ENCODE measurements at places on chromosomes 1 and 21. TPM values are rescaled to one million over a fixed set of nuclear protein-coding genes. Genes with fewer than 3 reads are reported as not detected.

The USH2A gene
- not detected for total RNA-seq

The MTHFR gene
- total RNA-seq, result 12.0 TPM

The FHL3 gene
- 0.87 TPM for total RNA-seq

The PROX1 gene
- total RNA-seq, result not detected

The LIN28A gene
- not detected for total RNA-seq

The RYR2 gene
- total RNA-seq, result 1.0 TPM

The PTGFRN gene
- total RNA-seq, result 26.4 TPM

The EFNA3 gene
- 9.1 TPM for total RNA-seq

The NR1I3 gene
- total RNA-seq, result not detected

The ASCL5 gene
- total RNA-seq, result 0.07 TPM

The CENPF gene
- total RNA-seq, result 71.0 TPM

The SIKE1 gene
- 89.6 TPM for total RNA-seq

The IFI44L gene
- 3.7 TPM for total RNA-seq

The FRRS1 gene
- 7.2 TPM for total RNA-seq

The DCDC2B gene
- total RNA-seq, result not detected

The ATP8B2 gene
- 32.6 TPM for total RNA-seq

The KRTAP7-1 gene
- total RNA-seq, result not detected

The ATP1A4 gene
- total RNA-seq, result not detected

The FCRL4 gene
- not detected for total RNA-seq

The ADORA1 gene
- total RNA-seq, result 87.9 TPM

The GPN2 gene
- 16.1 TPM for total RNA-seq

The CCDC30 gene
- 2.6 TPM for total RNA-seq

The RGS16 gene
- total RNA-seq, result not detected

The CFHR1 gene
- not detected for total RNA-seq

The OR2T11 gene
- total RNA-seq, result not detected

The PEAR1 gene
- total RNA-seq, result 5.0 TPM

The PLA2G2D gene
- total RNA-seq, result not detected

The TNFRSF25 gene
- 4.3 TPM for total RNA-seq

The PKP1 gene
- not detected for total RNA-seq

The HORMAD1 gene
- not detected for total RNA-seq

The OR2L2 gene
- not detected for total RNA-seq

The SPRR2A gene
- total RNA-seq, result not detected

The MX2 gene
- 1.2 TPM for total RNA-seq

The FNBP1L gene
- total RNA-seq, result 8.3 TPM

The RGS8 gene
- not detected for total RNA-seq

The SPATA1 gene
- not detected for total RNA-seq

The OTUD7B gene
- total RNA-seq, result 16.5 TPM

The ZMYND12 gene
- total RNA-seq, result 0.68 TPM

The KIF17 gene
- 2.1 TPM for total RNA-seq

The NBPF6 gene
- not detected for total RNA-seq

The OR2T3 gene
- total RNA-seq, result not detected

The PRELP gene
- total RNA-seq, result not detected

The SPATA45 gene
- total RNA-seq, result not detected

The A3GALT2 gene
- not detected for total RNA-seq

The AQP10 gene
- not detected for total RNA-seq

The HTR6 gene
- not detected for total RNA-seq

The MYBPH gene
- not detected for total RNA-seq

The LCE1B gene
- total RNA-seq, result not detected

The C8B gene
- total RNA-seq, result not detected

The PRKAB2 gene
- total RNA-seq, result 19.7 TPM

The STXBP3 gene
- 6.4 TPM for total RNA-seq

The RIPK4 gene
- 41.2 TPM for total RNA-seq
